ENCODE measurements at places on chromosomes 6 and 20.

DNA sequence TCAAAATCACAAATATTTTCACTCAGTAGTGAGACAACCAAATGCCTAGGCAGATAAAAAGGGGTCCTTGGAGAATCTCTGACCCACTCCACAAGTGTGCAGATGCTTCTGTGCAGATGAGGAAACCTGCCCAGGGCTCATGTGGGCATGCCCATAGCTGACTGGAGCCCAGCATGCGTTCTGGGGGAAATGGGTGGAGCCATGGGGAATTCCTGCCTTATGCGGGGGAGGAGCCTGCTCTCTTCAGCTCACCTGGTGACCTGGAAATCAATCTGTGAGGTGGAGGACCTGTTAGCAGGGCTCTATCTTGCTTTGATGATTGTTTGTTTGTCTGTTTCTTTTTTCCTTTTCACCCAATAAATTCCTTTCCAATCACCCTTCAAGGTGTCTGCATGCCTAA lies 23.4 kb upstream of the PLN start:
- no peak for DNase-seq

DNA sequence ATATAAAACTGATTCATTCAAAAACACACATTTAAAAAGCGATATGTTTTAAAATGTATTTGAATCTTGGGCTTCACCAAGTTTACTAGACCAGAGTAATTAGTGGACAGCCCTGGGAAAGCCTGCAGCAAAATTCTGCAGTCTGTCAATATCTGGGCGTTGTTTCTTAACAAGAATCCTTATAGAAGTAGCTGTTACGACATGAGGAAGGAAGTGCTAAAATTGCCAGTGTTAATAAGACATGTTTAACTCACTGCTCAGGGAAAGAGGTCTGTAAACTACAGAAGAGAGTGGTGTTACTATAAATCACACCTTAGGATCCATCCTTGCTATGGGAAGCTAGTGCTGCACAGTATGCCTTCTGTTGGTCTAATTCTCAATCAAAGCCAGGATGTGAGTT lies 120.6 kb downstream of the TBX18 start:
- DNase-seq, result no peak

GRCh38 chr6:45923831-45924391 lies 91.7 kb downstream of the CLIC5 start:
- no peak for DNase-seq

DNA sequence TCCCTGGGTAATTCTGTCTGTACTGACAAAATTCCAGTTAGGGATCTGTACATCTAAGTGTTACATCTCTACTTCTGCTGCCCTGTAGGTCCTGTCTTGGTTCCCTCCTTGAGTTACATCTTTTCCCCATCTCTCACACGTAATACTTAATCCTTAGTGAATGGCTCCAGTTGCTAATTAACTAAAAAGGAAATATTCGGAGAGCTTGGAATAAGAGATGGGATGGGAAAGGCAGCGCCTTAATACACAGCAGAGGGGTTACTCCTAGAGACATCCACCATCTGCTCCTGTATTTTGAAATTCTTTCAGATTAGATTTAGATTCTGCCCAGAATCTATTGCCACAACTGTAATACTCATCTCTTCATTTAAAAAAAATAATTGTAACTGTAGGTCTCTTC lies 384.0 kb downstream of the SAMD5 start:
- no peak for DNase-seq

GRCh38 chr20:63911176-63911575 lies 16.2 kb downstream of the DNAJC5 start:
- peak; percentile 33 for DNase-seq

- no peak for DNase-seq
Observed at GRCh38 chr20:64152906-64153305, 11.3 kb upstream of the MYT1 start.

DNA sequence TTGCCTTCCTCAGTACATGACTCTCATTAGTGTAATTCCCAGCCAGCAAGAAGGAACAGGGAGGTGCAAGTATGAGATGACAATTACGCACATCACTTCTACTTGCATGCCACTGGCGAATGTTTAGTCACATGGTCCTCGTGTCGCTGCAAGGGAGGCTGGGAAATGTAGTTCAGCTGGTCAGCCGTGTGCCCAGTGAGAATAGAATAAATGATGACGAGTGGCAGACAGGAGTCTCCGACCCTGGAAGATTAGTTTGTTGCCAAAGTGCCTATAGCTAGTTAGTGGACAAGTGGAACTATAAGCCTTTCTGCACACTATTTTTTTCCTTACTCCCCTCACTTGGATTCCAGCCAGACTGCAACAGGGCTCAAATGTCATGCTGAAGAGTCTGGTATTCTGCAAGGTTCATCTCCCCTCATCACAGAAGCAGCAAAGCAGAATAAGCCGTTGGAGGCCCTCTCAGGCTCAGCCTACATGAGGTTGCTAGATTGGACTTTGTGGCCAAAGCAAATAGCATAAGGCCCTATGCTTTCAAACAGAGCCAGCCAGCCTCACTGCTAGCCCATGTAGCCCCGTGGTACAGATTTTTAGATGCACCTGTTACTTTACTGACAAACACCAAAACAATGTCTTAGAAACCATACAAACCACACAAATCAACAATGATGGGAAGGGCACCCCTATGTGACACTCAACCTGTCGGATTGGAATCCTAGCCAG lies 9.7 kb downstream of the LINC00237 start:
- DNase-seq, result peak; percentile 52
